ENCODE measurements at places on chromosomes 5 and 9. TPM values are rescaled to one million over a fixed set of nuclear protein-coding genes. Genes with fewer than 3 reads are reported as not detected.

DNA sequence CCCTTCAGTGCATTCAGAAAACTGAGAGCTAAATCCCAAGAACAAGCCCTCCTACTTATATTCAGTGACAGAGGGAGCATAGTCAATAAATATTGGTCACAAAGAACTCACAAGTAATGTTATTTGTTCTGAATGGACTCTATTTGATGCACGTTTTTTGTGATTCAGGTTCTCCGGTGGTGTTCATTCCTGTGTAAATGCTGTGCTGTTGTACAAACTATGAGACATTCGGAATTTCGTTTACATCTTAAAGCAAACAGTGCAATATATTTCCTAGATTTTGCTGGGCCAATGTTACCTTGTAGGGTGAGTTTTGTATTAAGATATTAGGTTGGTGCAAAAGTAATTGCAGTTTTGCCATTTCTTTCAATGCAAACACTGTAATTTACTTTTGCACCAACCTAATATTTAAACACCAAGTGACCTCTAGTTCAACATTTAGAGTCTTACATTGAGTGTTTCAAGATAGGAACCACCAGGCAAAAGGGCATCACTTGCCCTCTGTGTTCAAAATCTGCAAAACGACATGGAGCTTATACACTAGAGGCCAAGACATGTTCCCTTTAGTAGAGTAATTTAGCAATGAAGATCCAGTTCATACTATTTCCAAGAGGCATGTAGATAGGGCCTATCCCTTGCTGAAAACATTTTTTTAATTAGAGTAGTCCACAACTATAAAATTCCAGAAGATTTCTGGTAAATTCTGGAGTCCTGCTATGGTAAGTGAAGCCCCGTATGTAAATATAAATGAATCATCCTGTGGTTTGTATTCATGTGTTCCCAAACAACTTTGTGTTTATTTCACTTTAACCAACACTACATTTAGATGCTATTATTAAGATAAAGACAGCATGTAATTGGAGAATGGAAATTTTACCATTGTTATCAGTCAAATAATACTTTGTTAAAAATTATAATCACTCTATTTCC, 444.0 kb upstream of the PTGER4 start:
- no peak overlapping the region for H3K4me3 ChIP-seq
- no peaks in the 10 kb centered on the region for H3K4me1 ChIP-seq

The NR6A1 gene
- 63.7 TPM for total RNA-seq

DNA sequence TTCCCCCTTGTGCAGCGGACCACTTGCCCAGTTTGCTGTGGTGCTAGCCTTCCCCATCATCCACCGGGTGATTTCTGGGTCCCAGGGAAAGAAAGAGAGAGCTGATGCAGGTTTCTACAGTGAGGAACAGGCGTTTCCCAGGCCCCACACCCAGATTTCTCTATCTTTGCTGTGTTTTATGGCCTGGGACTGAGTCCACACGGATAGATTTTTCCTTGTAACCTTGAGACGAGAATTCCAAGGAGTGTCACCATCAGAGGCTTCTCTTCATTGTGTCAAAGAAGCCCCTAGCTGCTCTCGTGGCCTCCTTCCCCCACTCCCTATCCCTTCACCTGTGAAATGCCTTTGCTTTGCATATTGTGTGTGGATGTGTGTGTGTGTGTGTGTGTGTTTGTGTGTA, 21.2 kb upstream of the FGFR4 start:
- H3K4me1 ChIP-seq = no peaks in the 10 kb centered on the region
- peaks cover 12% of the 10 kb centered on the region for H3K36me3 ChIP-seq
- no peak for DNase-seq

The FGFR4 gene
- total RNA-seq = 5.4 TPM

DNA sequence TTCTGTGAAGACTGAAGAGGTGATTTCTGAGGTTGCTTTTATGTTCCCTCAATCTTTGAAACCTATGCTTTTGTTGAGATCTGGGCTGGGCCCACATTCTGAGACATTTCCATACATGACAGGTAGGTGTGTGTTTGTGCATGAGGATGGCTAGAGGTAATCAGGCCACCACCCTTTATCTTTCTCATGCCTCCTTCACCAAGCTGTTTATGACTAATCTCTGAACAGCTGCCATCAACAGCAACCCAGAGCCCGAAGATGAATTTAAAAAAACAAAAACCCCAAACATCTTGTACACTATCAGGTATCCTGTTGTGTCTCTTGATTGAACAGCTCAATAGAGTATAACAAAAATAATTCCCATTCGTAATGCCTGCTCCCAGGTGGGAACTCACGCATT, 12.6 kb upstream of the C5orf46 start:
- H3K27me3 ChIP-seq = no peaks in the 10 kb centered on the region
- H3K27ac ChIP-seq = no peak overlapping the region
- DNase-seq = no peak
- no peaks in the 10 kb centered on the region for H3K4me1 ChIP-seq
- no peaks in the 10 kb centered on the region for H3K36me3 ChIP-seq

The RIGI gene
- 6.4 TPM for total RNA-seq

All from neural crest cell (in vitro differentiated cells).